ENCODE measurements at places on chromosomes 6 and 20.

DNA sequence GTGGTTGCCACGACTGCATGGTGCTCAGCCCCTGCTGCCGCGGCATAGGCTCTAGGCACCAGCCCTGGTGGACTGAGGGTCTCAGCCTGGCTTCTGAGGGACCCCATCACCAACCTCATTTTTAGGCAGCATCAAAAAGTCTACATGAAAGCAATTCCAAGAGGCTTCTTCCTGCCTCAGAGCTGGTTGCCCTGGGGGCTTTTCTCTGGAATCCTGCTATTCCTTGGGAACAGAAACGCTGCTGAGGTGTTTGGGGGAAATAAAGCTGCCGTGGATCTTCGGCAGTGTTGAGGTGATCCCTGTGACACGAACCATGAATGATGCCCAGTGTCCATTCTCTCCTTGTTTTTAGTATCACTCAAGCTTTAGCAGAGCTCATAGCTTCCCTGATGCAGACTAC lies 148.4 kb upstream of the LRFN2 start:
- DNase-seq: no peak

DNA sequence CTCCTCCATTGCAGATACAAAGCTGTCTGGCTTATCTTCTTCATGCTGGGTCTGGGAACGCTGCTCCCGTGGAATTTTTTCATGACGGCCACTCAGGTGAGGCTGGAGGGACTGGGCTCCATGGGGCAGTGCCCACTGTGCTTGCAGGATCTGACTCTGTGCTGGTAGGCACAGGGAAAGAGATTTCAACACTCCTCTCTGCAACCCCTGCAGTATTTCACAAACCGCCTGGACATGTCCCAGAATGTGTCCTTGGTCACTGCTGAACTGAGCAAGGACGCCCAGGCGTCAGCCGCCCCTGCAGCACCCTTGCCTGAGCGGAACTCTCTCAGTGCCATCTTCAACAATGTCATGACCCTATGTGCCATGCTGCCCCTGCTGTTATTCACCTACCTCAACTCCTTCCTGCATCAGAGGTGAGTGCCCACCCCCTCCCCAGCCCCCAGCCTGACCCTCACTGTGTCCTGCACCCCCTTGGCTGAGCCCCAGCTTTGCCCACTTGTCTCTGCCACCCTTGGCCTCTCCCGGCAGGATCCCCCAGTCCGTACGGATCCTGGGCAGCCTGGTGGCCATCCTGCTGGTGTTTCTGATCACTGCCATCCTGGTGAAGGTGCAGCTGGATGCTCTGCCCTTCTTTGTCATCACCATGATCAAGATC lies 6.1 kb downstream of the SLC29A1 start:
- DNase-seq: no peak

- DNase-seq: no peak
Observed at GRCh38 chr6:52335576-52335975, 26.4 kb upstream of the PAQR8 start.

GRCh38 chr6:41941280-41942066 lies at the start of gene CCND3:
Gene CCND3 (minus strand): TSS chr6:41941808. CDS start chr6:41941649, 159 bp downstream.
- DNase-seq: peak; percentile 77

- no peak for DNase-seq
Observed at GRCh38 chr6:84862843-84863242, 98.4 kb upstream of the TBX18 start.

DNA sequence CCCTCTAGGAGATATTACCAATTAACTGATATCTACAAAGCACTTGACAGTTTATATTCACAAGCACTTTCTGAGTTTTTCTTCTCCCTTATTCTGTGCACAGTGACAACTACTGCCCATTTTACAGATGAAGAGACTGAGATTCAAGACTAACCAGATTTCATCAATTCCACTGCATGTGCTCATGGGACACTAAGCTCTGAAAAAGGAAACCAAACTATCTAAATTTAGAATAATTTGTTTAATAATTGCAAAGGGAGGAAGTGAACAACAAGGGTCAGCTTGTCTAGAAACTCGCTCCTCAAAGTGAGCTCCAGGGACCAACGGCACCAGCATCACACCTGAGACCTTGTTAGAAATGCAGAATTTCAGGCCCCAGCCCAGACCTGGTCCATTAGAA lies 50.8 kb upstream of the MYLIP start:
- no peak for DNase-seq

DNA sequence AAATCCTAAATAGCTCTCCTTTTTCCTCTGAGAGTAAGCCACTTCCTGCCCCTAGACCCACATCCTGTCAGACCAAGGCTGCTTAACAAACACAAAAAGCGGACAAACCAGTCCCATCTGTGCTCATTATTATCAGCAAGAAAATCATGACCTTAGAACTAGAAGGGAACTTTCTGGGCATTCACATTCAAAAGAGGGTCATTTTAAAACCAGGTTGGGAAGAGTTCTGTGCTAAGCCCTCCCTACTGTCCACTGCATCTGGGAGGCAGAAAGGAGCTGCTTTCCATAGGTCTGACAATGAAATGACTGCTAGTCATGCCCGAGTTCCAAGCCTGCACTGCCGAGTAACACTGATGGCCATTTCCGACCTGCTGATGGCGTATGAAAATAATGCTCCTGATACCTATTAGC lies 15.4 kb downstream of the EZR start:
- DNase-seq: peak; percentile 21

DNA sequence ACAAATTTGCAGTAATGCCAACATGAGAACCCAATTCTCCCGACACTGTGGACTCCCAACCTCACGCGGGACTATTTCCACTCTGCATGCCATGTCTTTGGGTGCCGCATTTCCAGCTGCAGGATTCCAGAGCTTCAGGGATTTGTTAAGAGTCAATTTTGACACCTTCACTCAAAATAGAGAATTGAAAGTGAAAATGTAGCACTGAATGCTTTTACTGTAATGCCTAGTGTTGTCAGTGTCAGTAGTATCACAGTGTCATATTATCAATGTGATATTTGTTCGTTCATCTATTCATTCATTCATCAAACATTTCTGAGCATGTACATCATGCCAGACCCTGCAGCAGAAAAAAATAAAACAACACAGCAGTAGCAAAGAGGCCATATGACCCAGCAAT lies 13.4 kb upstream of the FAM50B start:
- DNase-seq: no peak
